ENCODE measurements at places on chromosomes 4 and X.

DNA sequence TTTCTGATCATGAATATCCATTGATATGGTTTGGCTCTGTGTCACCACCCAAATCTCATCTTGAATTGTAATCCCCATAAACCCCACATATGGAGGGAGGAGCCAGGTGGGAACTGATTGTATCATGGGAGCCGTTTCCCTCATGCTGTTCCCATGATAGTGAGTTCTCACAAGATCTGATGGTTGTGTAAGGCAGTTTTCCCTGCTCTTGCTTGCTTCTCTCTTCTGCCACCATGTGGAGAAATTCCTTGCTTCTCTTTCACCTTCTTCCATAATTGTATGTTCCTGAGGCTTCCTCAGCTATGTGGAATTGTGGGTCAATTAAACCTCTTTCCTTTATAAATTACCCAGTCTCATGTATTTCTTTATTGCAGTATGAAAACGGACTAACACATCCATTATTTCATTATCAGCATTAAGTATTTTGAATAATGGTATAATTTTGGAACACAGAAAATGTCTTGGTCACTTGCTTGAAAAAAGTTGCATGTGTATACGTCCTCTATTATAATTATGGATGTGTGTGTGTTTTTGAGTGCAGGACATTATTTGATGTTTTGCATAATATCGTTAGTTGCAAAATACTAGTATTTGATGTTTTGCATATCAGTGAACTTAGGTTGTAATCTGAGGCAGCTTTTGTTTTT, 334.6 kb downstream of the PCDH10 start:
- no peak for DNase-seq

GRCh38 chr4:88537709-88538108, 14.1 kb upstream of the PYURF start:
- DNase-seq, result no peak

DNA sequence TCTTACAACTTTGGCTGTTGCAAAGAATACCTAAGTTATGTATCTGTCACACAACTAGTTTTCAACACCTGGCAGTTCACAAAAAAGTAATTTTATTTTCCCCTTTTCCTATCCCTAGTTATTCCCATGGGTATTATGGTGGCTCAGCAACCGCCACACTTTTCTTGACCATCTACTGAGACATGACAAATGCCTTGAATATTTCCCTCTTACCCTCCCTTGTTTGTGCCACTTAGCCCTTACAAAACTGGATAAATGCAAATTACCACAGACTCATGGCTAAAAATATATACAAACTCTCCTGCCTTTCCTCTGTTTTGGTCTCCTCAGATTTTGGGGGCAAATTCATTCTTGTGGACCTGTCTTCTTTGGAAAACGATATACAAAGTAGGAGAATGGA, 72.1 kb downstream of the AMOT start:
- no peak for DNase-seq

- no peak for DNase-seq
Measured at GRCh38 chrX:40082447-40083119, 15.2 kb downstream of the BCOR start.

GRCh38 chr4:151865744-151866591, 105.2 kb upstream of the GATB start:
- DNase-seq, result no peak

- DNase-seq, result no peak
Measured at GRCh38 chr4:128709268-128709667, 100.2 kb upstream of the JADE1 start.

DNA sequence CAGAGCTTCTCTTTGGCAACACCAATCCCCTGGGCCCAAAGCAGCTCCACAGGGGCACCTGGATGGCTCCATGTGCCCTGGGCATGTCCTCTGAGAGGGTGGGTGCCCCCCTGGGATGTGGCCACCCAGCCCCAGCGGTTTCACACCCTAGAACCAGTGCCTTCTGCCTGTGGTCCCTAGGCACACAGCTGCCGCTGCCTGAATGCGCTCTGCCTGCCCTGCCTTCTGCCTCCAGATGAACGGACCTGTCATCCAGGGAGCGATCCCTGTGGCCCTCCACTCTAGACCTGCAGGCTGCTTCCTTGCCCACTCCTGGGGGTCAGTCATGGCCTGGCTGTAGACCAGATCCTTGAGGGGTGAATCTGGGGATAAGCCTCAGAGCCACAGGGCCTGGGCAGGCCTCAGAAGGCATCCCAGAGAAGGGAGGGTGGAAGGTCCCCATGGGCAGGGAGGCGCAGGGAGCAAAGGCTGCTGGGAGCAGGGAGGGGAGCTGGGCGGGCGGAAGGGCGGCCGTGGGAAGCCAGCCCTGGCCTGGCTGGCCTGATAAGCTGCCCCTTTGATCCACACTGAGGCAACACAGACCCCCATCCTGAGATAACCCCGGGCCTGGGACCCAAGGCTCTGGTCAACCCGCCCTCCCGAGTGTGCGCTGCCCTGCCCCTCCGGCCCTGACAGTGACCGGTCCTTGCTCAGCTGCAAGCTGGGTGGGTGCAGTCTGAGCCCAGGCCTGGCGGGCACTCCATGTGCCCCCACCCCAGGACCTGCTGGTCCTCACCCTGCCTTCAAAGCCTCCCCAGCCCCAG, 8.1 kb upstream of the FGFR3 start:
- no peak for DNase-seq

DNA sequence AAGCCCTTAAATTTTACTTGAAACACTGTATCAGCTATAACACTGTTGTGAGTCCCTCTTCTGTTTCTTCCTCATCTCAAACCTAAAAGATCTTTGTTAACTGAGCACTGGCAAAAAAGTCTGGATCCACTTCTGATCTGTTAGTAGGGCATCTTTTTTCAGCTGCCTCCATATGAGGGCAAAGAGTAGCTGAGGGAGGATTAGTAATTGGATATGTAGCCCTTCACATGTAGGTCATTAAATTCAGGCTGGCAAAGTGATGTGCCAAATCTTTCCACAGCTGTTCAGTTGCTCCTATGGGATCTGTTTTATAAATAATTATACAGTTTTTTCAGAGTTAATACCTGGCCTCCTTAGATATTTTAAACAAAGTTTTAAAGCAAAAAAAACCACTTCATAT, 1.1 kb upstream of the TRMT10A start:
- DNase-seq, result peak; percentile 5
